ENCODE measurements at places on chromosomes 2 and 18.

- no peak for DNase-seq
Observed at GRCh38 chr2:24362253-24362652, 1.9 kb upstream of the ITSN2 start.

DNA sequence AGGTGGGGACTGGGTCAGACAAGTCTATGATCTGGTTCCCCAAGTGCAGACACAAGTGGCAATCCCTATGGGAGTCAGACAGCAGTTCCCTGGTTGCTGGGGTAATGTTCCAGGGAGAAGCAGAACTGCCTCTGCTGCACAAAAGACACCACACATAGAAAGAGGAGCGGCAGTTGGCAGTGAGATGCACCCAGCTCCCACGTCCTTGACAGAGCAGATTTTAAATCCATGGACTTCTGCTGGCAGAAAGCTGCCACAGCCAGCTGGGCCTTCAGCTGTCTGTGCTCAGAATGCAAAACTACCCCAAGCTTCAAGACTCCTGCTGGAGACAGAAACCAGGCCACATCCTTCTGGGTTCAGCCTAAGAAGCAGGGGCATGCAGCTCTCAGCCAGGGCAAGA lies 147.2 kb downstream of the ETAA1 start:
- DNase-seq: no peak

DNA sequence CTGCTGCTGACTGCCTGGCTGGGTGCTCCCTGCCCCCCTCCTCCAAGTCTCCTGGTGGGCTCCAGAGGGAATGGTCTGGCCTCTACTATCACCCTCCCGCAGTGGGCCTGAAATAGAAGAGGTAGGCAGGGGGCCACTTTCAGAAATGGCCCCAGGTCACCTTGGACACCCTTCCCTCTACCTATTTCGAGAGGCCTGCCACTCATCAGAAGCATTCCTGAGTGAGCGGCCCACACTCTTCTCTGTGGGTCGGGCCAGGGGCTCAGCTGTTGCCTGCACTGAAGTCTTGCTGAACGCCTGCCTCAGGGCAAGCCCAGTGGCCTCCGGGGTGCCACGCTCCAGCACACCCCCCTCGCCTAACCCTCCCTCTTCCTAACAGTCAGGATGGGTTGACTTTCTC lies 124.9 kb downstream of the TNS1 start:
- no peak for DNase-seq

GRCh38 chr18:66676699-66677098 lies 72.8 kb upstream of the CDH19 start:
- no peak for DNase-seq

DNA sequence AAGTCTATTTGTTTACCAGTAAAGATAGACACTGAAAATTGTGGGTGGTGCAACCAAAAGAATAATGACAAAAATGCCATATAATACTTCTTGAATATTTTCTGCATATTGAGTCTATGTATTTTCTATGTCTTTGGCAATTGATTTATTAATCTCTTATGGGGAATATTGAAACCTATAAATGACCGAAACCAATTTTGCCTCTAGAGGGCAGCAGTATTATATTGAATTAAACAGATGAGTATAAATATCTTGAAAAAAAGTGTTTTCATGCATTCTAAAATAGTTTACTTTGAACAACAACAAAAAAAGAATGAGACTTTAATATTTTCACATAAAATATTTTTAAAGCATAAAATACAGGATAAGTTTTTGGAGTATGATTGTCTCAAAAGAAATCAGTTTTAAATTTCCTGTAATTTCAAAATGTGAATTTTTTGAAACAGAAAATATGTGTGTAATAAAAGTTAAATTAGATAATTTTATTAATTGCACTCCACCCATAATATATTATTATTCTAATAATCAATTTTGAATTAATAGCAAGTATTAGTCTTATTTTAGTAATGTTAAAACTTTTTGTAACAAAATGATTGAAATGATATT lies 49.9 kb upstream of the CALCRL start:
- DNase-seq: no peak
